Activated T-cell treated with anti-CD3 and anti-CD28 coated beads for 24 hours (primary cell): ENCODE measurements at places on chromosomes 1 and 21.

DNA sequence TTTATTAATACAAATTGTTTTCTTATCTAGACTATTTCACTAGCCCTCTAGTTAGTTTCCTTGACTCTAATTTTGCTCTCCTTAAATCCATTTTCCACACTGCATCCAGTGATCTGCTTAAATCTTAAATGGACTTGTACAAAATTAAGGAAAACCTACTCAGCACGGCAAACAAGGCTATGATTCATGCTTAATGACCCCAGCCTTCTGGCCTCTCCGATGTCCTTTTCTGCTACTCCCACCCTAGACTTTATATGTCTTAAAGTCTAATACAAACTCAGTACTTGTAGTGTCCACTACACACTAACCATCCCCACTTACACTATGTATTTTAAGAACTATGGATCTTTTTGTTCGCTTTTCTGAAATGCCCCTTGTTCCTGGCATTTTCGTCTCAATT lies 2.2 kb downstream of the TMED5 start:
- DNase-seq, result no peak

GRCh38 chr1:172926070-172926469 lies 124.7 kb downstream of the TNFSF18 start:
- no peak for DNase-seq

GRCh38 chr1:60571811-60572210 lies 498.2 kb upstream of the C1orf87 start:
- no peak for DNase-seq

DNA sequence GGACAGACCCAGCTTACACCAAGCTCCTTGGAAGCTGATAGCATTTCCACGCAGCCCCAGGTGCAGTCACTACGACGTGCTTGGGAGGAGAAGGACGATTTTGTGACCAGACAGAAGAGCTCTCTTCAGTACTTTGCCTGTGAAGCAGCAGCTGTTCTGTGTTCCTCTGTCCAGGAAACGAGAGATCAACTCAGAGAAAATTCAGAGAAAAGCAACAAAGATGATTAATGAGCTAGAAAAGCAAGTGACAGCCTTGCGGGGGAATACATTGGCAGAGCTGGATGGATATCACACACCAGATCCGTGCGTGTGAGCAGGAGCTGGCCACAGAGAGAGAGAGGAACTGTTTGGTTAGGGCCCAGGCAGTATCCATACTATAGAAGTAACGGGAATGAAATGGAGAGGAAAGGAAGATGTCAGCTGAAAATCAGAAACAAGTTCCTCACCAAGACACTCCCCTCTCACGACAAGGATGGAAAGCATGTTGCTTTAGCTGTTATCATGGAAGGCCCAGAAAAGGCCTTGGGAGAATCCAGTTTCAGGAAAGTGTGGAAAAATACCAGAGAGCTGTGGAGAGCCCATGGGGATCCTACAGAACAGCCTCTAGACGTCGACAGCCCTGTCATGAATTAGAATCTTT lies 106.2 kb downstream of the TOMM20 start:
- DNase-seq, result no peak

DNA sequence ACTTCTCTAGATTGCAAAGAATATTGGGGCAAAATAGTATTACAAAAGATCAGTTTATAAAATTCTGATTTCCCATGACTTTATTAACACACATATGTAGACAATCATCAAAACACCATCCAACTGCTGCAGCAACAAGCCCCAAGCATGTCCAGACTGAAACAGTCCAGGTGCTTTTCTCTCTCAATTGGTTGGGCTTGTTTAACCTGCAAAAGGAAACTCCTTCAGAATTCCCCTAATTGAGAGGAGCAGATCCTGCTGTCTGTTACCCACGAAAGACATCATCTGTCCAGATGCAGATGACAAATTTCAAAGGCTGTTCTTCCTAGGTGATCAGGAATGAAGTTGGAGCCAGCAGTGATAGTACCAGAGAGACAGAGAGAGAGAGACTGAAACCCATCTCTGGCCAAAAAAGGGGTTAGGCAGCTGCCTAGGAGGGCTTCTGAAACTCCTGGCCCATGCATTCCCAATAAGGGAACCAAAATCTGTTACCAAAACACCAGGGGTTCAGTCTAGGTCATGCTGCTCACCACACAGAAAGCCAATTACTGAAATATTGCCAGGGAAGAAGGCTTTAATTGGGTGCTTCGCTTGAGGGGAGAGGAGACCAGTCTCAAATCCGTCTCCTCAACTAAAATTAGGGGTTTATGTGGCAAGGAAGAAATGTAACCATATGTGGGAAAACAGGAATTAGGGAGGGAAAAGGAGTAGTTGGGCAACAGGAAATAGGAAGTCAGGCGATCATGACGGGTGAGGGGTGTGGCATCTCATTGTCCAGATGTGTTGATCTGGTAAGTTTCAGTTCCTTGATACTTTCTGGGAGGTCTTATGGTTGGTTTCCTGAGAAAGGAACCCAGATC lies 34.7 kb upstream of the RGL1 start:
- no peak for DNase-seq

GRCh38 chr1:185871627-185872150 lies 137.5 kb downstream of the HMCN1 start:
- no peak for DNase-seq

- no peak for DNase-seq
Measured at GRCh38 chr1:178057141-178057765, 36.7 kb upstream of the RASAL2 start.

DNA sequence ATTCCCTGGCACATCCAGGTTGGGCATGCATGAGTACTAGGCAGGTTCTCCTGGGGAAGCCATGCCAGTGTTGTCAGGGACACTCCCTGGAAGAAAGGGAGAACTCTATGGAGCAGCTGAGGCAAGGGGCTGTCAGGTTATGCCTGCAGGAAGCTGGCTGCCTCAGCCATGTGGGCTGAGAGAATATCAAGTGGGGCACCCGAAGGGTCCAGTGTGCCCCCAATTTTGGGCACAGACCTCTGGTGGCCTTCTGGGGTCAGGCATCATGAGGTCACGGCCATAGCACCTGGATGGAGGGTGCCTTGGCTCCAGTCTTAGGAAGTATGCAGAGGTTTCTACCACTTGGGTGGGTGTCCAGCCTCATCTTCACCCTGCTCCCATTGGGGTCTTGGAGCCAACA lies 2.6 kb downstream of the CSF3R start:
- no peak for DNase-seq

DNA sequence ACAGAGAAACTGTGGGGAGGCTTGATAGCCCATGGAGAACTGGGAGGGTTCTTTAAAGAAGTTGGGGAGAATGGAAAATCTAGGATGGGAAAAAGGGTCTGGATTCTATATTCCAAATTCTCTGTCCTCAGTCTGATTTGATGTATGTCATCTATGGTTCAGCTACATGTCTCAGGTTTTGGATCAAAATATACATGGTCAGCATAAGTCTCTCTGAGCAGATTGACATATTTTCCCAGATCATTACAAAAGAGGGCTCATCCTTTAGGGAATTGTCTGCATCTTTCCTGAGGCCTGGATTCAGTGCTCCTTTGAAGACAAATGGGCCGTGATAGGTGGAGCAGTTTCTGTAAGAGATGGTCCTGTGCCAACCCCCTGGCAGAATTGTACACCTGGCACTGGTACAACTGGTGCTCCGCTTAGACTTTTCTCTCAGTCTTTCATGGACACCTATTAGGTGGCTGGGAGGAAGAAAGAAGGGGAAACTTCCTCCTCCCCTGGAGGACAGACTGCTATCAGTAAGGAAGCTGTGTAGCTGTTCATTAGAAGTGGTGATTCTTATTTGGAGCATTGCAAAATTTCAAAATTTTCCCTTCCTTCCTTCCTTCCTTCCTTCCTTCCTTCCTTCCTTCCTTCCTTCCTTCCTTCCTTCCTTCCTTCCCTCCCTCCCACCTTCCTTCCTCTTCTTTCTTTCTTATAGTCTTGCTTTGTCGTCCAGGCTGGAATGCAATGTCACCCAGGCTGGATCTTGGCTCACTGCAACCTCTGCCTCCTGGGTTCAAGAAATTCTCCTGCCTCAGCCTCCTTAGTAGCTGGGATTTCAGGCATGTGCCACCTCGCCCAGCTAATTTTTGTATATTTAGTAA lies 26.1 kb upstream of the RGL1 start:
- no peak for DNase-seq
